ENCODE measurements at places on chromosomes 13 and 19.

DNA sequence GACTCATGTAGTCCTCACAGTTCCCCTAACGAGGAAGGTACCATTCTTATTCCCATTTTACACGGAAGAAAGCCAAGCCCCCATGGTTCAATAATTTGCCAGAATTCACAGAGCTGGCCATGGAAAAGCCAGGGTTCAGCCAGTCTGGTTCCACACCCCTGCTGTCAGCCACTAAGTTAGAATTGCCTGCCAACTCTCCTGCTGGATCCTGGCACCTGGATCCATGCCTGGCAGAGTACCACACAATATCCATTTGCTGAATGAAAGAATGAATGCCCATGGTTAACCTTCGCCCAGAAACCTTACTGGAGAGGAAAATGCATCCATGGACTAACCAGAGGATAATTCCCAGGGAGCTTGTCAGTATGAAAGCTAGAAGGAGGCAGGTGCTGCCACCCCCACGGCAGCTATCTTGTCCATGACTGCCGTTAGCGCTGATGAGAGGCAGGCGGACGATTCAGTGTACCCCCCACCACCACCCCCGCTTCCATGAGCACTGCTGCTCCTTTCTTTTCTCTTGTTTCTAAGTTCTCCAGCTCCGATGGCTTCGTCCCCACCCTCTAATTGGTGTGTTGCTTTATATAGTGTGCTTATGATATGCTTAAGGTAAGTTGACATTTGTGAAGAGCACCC is 114.5 kb downstream of the SLC7A1 start:
- no peak overlapping the region for H3K4me3 ChIP-seq
- no peak overlapping the region for H3K27ac ChIP-seq
- peaks cover 2% of the 10 kb centered on the region for H3K4me1 ChIP-seq

DNA sequence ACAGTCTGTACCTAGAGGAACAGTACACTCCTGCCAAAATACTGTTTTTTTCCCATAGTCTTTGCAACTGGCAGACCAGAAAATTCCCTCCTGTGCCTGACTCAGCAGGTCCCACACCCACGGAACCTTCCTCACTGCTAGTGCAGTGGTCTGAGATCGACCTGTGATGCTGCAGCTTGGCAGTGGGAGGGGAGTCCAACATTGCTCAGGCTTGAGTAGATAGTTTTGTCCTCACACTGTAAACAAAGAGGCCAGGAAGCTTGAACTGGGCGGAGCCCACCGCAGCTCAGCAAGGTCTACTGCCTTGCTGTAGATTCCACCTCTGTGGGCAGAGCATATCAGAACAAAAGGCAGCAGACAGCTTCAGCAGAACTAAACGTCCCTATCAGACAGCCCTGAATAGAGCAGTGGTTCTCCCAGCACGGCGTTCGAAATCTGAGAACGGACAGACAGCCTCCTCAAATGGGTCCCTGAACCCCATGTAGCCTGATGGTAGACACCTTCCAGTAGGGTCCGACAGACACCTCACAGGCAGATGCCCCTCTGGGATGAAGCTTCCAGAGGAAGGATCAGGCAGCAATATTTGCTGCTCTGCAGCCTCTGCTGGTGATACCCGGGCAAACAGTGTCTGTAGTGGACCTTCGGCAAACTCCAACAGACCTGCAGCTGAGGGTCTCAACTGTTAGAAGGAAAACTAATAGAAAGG is 92.7 kb downstream of the SUCLA2 start:
- H3K36me3 ChIP-seq, result peaks cover 3% of the 10 kb centered on the region
- DNase-seq, result peak; percentile 24
- H3K4me3 ChIP-seq, result no peak overlapping the region
- H3K27me3 ChIP-seq, result no peaks in the 10 kb centered on the region
- H3K27ac ChIP-seq, result no peak overlapping the region

GRCh38 chr13:60370343-60370742 is 26.7 kb upstream of the TDRD3 start:
- DNase-seq, result no peak
- H3K4me1 ChIP-seq, result no peaks in the 10 kb centered on the region
- no peaks in the 10 kb centered on the region for H3K36me3 ChIP-seq
- H3K4me3 ChIP-seq, result no peak overlapping the region

- H3K36me3 ChIP-seq, result peaks cover 4% of the 10 kb centered on the region
- H3K4me1 ChIP-seq, result peaks cover 19% of the 10 kb centered on the region
- DNase-seq, result peak; percentile 86
- no peaks in the 10 kb centered on the region for H3K27me3 ChIP-seq
- no peak overlapping the region for H3K4me3 ChIP-seq
These were observed 5.4 kb downstream of the RSPH6A start for GRCh38 chr19:45809643-45810159.

DNA sequence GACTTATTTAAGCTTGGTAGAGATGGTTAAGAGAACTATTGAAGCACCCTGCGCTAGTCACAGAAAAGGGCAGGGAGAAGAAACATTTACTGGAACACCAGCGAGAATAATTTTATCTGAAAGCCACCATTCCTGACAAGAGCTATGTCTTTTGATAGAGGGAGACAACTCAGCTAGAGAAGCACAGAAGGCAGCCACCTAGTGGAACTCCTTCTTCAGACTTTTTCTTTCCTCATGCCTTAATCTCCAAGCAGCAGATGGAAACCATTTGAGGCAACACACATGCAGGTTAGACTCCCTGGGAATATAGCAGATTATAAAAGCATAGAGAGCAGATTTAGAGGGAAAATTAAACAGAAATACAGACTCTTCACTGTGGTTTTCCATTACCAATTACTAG is 813.4 kb downstream of the SLITRK6 start:
- no peaks in the 10 kb centered on the region for H3K27me3 ChIP-seq
- H3K36me3 ChIP-seq, result no peaks in the 10 kb centered on the region
- no peak overlapping the region for H3K4me3 ChIP-seq
- no peak overlapping the region for H3K27ac ChIP-seq

DNA sequence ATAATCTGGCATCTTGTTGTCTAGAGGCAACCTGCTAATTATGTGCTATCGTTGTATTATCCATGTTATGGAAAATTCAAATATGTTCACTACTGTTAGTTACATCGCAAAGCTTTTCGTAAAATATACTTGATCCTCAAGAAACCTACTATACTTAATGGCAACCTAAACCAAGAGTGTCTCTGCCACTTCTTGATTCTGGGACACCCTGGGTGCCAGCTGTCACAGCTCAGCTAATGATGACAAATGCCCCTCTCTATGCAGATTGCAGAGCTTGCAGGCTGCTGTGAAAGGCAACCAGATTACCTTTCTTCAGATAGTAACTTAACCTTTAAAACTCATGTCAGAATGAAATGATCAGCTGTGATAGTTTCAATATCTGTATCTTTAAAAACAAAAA is 8.9 kb upstream of the MAB21L1 start:
- H3K36me3 ChIP-seq, result no peaks in the 10 kb centered on the region
- H3K27me3 ChIP-seq, result no peaks in the 10 kb centered on the region
- H3K4me1 ChIP-seq, result no peaks in the 10 kb centered on the region
- DNase-seq, result no peak
- H3K27ac ChIP-seq, result no peak overlapping the region
- H3K4me3 ChIP-seq, result no peak overlapping the region

DNA sequence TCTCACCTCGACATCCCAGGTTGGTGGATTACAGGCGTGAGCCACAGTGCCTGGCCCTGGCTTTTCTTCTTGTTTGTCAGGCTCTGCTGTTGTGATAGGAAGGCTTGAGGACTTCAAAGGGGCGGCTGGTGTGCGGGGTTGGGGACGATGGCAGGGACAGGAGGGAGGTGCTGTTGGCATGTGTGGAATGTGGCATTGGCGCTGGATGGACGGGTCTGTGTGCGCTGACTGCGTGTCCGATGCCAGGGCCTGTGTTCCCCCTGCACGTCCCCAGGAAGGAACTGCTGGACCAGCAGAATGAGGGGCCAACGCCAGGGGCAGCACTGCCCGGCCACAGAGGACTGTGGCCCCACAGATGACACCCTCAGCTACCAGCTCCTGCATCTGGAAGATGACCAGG is 12.7 kb upstream of the PTBP1 start:
- H3K36me3 ChIP-seq, result no peaks in the 10 kb centered on the region
- H3K4me3 ChIP-seq, result peak overlapping the region; percentile 20
- H3K4me1 ChIP-seq, result peaks cover 35% of the 10 kb centered on the region

DNA sequence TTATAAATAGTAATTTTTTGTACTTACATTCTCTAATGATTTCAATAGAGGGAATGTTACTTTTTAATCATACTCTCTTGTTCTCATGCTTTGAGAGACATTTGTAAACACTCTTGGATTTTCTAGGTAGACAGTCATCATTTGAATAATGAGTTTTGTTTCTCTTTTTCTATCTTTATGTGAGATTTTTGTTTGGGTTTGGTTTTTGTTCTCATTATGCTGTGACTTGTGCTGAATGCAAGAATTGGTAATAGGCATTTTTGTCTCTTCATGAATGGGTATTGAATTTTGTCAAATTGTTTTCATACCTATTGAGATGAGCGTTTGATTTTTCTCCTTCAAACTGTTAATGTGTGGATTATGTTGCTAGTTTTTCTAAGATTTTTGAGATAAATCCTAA is 56.8 kb upstream of the GPR183 start:
- peaks cover 35% of the 10 kb centered on the region for H3K36me3 ChIP-seq
- no peak overlapping the region for H3K4me3 ChIP-seq
- H3K4me1 ChIP-seq, result peaks cover 2% of the 10 kb centered on the region
- H3K27me3 ChIP-seq, result no peaks in the 10 kb centered on the region
- no peak for DNase-seq

DNA sequence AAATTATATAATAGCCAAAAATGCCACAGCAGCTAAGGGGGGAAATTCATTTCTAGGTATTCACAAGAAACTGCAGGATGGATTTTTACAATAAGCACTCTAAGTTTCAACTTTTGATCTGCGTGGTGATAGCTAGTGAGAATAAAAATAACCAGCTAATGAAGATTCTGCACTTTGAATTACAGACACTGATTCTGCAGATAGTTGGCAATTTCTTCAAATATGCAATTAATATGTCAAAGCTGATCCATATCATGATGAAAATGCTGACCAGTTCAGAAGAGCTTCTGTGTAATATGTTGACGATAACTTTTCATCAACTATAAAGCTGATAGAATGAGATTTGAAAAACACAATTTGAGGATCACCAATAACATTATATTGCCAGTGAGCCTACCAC is 1272.9 kb downstream of the EFNB2 start:
- no peaks in the 10 kb centered on the region for H3K27me3 ChIP-seq
- no peak overlapping the region for H3K4me3 ChIP-seq
- DNase-seq, result no peak

GRCh38 chr13:27038323-27038722 is 133.3 kb downstream of the USP12 start:
- H3K27ac ChIP-seq, result no peak overlapping the region
- no peaks in the 10 kb centered on the region for H3K36me3 ChIP-seq
- H3K4me1 ChIP-seq, result peaks cover 31% of the 10 kb centered on the region

GRCh38 chr19:46355234-46356148 is 8.6 kb downstream of the PPP5C start:
- no peak overlapping the region for H3K27ac ChIP-seq
- peaks cover 51% of the 10 kb centered on the region for H3K36me3 ChIP-seq
- H3K4me1 ChIP-seq, result peaks cover 46% of the 10 kb centered on the region
- no peak overlapping the region for H3K4me3 ChIP-seq

GRCh38 chr13:110562696-110563462 is 1.4 kb upstream of the RAB20 start:
- no peak overlapping the region for H3K4me3 ChIP-seq
- no peaks in the 10 kb centered on the region for H3K36me3 ChIP-seq
- H3K4me1 ChIP-seq, result peaks cover 10% of the 10 kb centered on the region
- no peak overlapping the region for H3K27ac ChIP-seq

DNA sequence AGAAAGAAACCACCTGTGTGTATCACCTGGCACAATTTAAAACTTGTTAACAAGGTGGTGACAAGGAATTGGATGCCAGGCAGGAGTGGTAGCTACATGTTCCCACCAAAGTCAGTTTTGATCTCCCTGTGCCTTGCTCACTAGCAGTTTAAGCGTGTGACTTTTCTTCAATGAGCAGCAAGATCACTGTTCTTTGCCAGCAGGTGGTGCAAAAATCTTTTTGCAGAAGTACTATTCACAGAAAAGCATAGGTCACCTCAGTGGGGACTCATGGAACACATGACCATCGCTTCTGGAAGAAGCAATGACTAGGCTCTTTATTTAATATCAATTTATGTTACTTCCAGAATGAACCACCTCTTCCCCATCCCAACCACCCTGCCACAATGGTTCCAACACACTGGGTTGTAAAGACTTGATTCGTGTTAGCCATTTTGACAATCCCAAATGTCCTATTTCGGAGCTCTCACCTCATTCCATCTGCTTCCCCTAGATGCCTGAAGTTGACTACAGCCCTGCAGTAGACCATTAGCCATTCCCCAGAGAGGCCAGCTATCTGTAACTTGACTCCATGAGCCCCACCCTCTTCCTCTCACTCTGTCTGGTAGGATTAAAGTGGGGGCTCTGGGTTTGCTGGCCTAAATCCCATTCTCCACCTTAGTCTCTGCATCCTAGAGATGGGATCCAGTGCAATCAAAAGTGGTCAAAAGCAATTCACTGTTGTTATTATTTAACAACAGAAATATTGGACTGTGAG is 59.1 kb upstream of the TNFRSF19 start:
- H3K36me3 ChIP-seq, result no peaks in the 10 kb centered on the region
- H3K27me3 ChIP-seq, result peaks cover 40% of the 10 kb centered on the region
- H3K4me3 ChIP-seq, result no peak overlapping the region
- peaks cover 4% of the 10 kb centered on the region for H3K4me1 ChIP-seq
- peak; percentile 24 for DNase-seq
- no peak overlapping the region for H3K27ac ChIP-seq

DNA sequence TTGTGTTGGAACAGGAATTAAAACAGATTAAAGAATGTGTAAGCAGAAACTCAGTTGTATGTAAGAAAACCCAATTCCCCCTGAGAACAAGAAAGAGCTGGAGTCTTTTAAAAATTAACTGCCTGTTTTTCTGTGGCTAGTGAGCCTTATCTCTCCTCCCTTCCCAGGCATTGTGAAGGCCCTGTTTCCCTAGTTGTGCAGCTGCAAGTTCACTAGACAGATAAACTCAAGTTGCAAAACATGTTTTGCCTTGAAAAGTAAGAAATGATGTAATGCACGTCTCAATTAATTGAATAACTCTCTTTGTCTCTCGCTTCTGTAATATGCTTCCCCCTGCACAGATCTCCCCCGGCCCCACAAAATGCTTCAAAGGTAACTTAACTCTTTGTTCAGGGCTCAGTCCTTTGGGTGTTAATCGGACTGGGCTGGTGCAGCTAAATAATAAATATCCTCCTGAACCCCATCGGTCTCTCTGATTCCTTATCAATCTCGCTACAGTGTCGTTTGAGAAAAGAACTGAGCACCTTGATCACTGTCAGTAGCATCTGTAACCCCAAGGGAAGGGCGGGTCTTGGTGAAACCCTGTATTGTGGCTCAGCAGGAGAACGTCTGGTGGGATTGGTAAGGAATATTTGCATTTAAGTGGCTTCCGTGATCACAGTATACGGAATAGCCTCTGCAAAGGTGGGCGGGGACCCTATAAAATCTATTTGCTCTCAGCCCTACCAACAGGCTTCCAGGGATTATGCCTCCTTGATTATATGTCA is 1.6 kb upstream of the ZNF556 start:
- no peak overlapping the region for H3K4me3 ChIP-seq
- no peak overlapping the region for H3K27ac ChIP-seq

- H3K4me3 ChIP-seq, result no peak overlapping the region
- no peaks in the 10 kb centered on the region for H3K27me3 ChIP-seq
- H3K27ac ChIP-seq, result no peak overlapping the region
- no peaks in the 10 kb centered on the region for H3K36me3 ChIP-seq
- no peak for DNase-seq
These were observed 2049.5 kb upstream of the PRR20A start for GRCh38 chr13:55091172-55091571.
